Esophagus squamous epithelium (tissue), 5 donors: ENCODE measurements at places on chromosomes 1 and 21.

DNA sequence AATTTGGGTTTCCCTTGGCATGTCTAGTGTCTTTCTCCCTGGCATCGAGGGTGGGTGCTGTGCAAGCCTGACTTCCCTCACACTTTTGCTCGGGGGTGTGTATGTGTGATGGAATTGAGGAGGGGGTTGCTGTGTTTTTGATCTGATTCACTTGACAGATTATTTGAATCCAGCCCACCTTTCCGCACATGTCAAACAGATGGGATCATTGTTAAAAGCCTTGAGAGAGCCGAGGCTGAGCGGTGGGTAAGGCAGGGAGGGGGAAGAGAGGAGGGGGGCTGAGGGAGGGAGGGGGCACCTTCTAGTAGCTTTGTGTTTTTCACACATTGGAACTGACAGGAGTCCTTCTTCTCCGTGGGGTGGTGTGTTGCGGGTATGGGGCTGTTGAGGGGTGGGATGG lies 90.0 kb downstream of the PAPPA2 start:
- DNase-seq = no peak

- DNase-seq = no peak
Measured at GRCh38 chr1:167330601-167331293, 110.1 kb downstream of the POU2F1 start.

DNA sequence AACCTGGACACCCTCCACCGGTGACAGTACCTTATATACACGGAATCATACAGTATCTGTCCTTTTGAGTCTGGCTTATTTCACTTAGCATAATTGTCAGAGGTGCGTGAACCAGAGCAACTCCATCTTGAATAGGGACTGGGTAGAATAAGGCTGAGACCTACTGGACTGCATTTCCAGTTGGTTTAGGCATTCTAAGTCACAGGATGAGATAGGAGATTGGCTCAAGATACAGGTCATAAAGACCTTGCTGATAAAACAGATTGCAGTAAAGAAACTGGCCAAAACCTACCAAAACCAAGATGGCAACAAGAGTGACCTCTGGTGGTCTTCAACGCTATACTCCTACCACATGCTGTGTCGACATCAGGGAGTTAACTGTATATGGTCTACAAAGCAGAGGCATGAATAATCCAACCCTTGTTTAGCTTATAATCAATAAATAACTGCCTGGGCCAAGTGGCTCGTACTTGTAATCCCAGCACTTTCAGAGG lies 1.4 kb upstream of the FDPS start:
- DNase-seq = no peak

- no peak for DNase-seq
Measured at GRCh38 chr1:74674278-74675048, 871 bp upstream of the ERICH3 start.

DNA sequence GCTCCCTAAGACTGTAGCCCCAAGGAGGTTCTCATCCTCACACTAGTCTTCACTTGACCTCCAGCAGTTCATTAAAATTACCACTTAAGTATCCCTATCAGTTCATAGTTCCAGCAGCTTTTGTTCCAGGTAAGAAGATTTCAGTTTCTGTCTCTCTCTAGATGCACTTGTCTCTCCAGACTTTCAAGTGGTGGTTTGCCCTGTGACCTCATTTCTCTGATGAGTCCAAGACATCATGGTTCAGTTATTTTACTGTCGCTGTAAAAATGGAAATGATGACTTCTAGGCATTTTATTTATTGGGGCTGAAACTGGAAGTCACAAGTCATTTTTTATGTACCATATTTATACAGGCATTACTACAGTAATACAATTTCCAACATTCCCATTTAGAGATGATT lies 17.9 kb upstream of the RGS18 start:
- no peak for DNase-seq

- no peak for DNase-seq
Measured at GRCh38 chr1:230139741-230140140, 72.7 kb downstream of the GALNT2 start.

GRCh38 chr1:208852911-208853310 lies 608.7 kb upstream of the PLXNA2 start:
- no peak for DNase-seq

DNA sequence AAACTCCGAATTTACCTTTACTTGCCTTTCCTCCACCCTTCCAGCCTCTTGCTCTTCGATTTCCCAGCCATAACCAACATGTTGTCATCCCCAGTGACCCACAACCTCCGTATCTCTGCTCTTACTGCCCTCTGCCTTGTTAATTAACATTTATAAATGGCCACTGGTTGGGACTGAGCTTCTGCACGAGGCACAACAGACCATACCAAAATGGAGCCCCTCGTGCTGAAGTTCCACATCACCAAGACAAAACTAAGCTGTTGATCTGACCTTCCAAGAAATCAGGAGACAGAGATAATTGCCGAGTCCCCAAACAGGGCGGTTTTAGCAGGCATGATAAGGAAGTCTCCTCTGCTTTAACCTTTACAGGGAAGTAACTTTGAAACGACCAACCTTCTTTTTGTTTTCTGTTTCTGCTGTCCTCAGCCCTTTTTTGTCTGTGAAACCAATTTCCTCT lies 71.9 kb downstream of the NMNAT2 start:
- DNase-seq = no peak

DNA sequence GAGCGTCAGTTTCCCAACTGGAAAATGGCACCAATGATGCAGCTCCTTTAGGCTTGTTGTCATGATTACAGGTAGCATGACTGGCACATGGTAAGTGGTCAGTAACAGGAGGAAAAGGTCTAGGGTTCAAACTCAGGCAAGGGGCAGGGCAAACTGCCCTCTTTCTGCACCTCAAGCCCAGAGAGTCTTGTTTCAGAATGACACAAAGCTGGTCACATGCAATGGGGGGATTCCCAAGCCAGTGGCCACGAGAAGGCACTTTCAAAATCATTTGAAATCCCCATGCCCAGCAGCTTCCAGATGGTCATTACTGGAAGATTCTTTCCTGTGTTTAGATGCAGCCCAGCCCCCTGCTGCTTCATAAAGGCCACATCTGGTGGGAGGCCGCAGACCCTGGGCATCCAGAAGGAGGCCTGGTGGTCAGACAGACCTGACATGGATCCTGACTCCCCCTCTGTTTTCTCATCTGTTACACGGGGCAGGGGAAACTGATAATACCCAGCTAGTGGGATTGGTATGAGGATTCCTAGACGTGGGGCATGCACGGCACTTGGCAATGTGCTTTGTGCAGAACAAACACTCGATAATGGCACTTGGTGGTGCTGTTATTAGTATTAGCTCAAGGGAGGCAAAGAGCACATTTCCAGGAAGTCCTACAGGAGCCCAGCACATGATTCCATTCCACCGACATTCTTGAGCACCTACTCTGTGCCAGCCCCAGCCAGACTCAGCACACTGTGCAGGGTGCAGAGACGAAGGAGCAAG lies 6.9 kb upstream of the PLA2G2D start:
- DNase-seq = no peak

DNA sequence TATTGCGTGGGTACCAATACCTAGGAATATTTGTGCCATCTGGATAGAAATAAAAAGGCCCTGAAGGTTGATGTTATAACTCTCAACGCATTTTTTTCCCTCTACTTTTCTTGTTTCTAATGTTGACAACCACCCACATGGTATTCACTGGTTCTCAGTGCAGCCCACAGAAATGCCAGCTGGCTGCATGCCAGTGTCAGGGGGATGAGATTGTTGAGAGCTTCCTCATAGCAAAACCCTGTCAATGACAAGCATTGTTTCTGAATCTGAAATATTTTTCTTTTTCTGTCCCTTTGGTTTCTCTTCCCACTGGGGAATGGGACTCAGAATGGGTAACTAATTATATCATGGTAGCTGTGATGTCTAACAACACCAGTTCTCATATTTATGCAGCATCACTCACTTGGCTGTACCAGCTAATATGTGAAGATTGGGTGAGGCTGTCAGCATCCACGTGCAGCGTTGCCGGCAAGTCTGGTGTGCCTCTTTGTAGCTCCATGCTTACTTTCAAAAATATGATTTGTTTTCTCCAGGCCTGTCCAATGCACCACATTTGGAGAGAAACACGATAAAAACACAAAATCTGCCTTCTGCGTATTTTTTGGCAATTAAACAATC lies 284.6 kb downstream of the PTBP2 start:
- no peak for DNase-seq

- no peak for DNase-seq
Measured at GRCh38 chr1:36871146-36871971, 163.0 kb downstream of the GRIK3 start.

DNA sequence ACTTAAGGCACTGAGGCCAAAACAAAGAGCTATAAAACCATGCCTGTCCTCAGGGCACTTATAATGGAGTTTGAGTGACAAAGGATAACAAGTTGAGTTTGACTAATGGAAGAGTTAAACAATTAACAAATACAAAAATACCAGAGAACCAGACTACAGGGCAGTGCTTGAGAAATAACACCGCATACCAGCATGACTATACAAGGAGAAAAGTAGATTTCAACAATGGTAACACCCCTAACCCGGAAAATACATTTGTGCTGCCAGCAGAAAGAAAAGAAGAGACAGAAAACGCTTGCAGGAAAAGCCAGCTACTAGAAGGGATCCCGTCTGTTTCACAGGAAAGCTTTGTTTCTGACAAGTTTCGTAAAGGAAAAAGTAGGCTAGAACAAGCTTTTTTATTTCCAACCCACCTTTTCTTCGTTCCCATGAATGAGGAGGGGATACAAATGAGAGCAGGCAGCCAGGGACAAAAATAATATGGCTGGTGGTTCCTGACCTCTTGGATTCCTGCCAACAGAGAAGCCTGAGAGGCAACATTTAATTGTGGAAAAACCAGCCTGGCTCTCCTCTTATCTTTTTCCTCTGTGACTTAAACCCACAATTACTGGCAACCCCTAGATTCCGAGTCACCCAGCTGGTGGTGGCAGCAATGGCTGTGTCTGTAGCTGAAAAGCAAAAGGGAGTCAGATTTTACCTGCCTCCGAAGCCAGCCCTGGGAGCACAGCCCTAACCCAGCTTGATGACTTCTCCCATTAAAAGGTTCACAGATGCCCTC lies 56.5 kb downstream of the WLS start:
- no peak for DNase-seq

DNA sequence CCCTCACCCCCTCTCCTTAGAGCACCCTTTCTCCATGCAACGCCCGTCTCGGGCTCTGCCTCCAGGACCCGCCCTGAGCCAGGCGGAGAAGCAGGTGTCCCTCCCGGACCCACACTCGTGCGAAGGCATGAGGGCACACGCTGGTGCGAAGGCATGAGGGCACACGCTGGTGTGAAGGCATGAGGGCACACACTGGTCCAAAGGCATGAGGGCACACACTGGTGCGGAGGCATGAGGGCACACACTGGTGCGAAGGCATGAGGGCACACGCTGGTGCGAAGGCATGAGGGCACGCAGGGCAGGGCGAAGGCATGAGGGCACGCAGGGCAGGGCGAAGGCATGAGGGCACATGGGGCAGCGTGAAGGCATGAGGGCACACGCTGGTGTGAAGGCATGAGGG lies 5.8 kb upstream of the TMEM52 start:
- DNase-seq = no peak

DNA sequence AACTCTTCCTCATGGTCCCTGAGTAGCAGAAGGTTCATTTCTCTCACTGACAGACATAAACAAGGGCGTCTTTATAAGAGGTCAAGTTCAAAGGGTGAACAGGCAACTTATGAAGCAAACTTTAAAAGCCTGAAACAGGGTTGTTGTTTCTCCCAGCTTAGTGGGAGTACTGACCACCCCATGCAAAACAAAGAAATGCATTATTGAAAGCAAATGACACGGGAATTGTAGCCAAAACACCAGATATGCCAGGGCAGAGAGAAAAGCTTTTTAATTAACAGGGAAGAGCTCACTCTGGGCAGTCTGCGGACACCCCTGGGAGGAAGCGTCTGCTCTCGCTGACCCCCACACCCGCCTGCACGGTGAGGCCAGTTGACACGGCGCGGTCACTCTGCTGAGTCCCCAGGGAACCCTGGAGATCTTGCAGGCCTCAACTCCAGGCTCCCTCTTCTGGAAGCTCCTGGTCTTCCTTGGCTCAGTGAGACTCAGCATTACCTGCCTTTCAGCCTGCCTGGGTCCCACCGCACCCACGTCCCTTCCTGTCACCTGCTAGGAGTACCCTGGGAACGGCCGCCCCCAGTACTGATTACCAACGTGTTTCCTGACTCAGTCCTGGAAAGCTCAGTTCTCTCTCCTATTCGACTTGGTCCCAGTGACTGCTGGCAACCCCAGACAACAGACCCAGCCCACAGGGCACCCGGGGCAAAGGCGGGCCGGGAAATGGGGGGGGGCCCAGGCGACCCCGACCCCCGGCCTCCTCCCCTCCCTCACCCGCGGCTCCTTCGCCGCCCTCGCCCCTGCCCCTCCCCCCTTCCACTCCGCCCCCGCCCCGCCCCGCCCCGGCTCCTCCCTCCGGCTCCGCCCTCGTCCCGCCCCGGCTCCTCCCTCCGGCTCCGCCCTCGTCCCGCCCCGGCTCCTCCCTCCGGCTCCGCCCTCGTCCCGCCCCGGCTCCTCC lies 972 bp downstream of the CFAP410 start:
- DNase-seq = no peak

- DNase-seq = no peak
Measured at GRCh38 chr1:28104866-28105467, 16.6 kb upstream of the EYA3 start.

GRCh38 chr1:213374369-213374768 lies 323.3 kb downstream of the RPS6KC1 start:
- no peak for DNase-seq

DNA sequence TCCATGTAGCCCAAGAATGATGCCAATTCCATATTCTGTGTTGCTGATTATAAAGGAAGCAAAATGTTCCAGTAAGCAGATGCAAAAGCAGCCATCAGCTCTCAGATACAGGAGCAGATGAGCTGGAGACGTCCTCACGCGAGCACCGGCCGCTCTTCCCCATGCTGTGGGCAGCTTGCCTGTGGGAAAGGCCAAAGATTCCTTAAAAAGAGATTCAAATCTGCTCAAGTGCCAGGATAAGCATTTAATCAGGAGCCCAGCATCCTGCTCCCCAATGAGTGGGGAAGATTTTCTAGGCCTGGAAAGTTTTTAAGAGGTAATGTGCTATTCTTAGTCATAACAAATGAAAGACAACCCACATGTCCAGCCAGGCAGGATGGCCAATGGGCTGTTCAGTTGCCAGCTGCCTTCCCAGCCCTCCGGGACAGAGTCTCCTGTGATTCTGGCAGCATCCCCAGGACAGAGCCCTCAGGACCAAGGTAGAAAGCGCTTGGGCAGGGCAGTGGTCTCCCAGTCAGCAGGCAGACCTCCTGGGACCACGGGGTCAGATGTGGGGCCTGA lies 108.2 kb upstream of the TMPRSS2 start:
- no peak for DNase-seq

GRCh38 chr1:66757722-66758240 lies 5.5 kb downstream of the DYNLT5 start:
- no peak for DNase-seq

DNA sequence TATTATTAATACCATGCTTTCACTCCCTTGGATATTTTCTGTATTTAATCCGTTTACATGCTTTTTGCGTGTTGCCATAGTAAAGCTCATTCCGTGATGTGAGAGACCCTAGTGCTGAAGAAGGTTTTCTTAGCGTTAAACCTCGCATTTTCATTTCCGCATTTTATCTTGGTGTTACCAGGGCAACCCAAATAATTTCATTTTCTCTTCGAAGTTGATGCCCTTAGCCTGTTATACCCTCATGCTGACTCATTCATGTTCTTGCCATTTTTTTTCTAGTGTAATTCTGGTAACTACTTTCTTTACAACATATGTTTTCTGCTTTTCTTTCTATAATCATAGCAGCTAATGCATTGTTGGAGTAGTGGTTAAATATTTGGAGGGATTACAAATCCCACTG lies 37.2 kb downstream of the LRRC8C start:
- DNase-seq = no peak

- no peak for DNase-seq
Measured at GRCh38 chr21:41667136-41667535, 99.7 kb downstream of the RIPK4 start.

GRCh38 chr1:37137601-37138000 lies 103.3 kb upstream of the GRIK3 start:
- no peak for DNase-seq
